GM23338 (cell line): ENCODE measurements at places on chromosomes 12 and 14.

DNA sequence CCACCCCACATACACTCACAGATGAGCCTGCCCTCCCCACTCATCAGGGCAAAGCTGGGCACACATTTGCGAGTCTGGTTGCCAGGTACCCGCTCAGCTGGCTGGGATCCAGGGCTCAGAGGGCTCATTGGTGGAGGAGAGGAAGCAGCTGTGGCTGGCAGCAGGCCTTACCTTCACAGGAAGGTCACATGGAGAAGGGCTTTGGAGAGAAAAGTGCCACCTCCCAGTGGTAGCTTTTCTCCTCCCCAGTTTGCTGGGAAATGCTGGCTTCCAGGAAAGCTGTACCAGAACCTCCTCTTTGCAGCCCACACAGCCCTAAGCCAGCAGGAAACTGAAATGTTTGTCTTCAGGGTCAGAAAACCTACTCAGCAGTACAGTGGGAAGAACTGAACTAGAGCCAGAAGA is 55.6 kb downstream of the LGMN start:
- no peak for DNase-seq

GRCh38 chr12:43028826-43029225 is 439.3 kb upstream of the PRICKLE1 start:
- no peak for DNase-seq

GRCh38 chr14:91032248-91032647 is 28.2 kb downstream of the RPS6KA5 start:
- DNase-seq = no peak

- no peak for DNase-seq
These were observed 122.6 kb upstream of the PLXNC1 start for GRCh38 chr12:94025756-94026155.

- DNase-seq = peak; percentile 44
These were observed 205.7 kb downstream of the ZFP36L1 start for GRCh38 chr14:68586896-68587751.

DNA sequence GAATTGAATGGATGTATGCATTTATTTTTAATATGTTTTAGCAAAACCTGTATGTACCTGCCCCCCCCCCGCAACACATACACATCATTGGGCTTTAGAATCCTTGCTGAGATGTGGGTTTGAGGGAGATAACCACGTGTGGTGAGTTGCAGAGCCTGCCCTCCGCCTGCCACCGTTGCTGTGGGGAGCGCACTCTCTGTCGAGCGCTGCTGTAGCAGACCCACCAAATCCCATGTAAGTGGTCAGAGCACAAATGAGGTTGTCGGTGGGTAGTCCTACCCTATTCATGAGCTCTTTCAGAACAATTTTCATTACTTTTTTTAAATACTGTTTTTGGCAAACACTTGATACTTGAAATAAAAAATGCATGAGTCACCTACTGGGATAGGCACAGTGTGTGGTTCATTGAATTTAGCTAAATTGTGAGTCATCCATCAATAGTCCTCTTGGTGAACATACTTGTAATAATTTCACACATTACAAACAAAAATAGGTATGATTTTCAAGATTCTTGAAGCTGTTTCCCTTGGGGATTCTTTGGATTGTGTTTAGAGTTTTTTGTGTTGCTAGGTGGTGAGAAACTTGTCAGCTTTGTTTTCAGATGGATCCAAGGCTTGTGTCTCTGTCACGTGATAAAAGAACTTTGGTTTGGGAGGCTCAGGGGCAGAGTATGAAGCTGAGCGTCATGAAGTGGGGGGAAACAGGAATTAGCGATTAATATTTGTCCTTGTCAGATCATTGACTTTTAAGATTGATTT is 107.6 kb downstream of the PTCSC3 start:
- DNase-seq = no peak

DNA sequence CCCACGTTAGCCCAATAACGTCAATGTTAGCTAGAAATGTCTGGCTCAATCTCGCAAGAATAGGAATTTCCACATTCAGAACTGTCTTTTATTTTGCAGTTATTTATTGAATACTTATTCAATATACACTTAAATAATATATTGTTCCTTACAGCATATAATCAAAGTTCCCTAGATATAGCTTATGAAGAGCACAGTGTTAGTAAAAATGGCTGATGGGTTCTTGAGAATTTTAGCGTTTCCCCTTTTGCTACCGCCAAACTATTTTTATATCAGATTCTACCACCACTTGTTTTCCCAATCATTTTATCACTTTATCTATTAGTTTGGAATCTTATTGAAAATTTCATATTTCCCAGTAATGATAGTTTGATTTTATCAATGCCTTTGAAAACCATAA is 12.7 kb downstream of the EPS8 start:
- no peak for DNase-seq

DNA sequence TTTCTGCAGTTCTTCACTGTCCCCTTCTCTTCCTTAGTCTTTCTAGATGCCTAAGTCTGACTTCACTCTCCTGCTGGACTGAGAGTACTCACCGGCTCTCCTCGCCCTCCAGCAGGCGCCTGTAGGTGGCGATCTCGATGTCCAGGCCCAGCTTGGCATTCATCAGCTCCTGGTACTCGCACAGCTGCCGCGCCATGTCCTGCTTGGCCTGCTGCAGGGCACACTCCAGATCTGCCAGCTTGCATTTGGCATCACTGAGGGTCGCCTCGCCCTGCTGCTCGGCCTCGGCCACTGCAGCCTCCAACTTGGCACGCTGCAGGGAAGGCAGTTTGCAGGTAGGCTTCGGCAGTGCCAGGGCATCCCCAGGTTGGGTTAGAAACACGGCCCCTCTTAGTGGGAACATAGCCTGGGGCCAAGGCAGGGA is 5.2 kb downstream of the KRT84 start:
- DNase-seq = peak; percentile 54

DNA sequence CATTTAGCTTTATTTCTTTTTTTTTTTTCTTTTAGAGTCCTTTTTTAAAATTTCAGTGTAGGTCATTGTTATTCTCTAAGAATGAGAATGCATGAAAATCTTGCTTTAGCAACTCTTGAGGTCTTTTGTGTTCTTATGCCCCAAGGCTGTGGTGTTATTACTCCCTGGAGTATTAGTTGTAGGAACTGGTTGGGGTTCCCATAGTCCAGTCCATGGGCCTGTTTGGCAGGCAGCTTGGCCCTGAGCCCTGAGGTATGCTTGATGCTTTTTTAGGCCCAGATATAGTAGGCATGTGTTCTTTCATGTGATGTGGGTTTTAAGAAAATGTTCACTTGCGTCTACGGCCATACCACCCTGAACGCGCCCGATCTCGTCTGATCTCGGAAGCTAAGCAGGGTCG is 1.6 kb downstream of the FAM234B start:
- no peak for DNase-seq

GRCh38 chr14:91947475-91948184 is at the start of gene FBLN5:
Gene FBLN5 (minus strand): TSS chr14:91947694. CDS start chr14:91947229, 465 bp downstream.
- peak; percentile 83 for DNase-seq

DNA sequence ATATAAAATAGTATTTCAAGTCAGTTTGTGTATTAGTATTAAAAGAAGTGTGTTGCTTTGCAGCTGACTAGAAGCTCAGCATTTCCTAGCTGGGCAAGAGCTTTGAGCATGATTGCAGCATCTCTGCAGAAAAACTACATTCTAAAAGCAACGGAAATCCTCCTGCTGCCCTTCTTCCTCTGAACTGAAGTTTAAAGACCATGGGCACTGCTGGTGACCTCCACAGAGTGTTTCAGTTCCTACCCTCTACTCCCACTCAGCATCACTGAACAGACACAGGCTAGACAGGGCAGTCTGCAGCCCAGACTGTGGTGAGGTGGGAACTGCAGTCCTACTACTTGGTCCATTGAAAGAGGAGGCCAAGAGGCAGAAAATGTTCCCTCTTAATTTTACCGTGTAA is 59.0 kb downstream of the FAR2 start:
- no peak for DNase-seq

DNA sequence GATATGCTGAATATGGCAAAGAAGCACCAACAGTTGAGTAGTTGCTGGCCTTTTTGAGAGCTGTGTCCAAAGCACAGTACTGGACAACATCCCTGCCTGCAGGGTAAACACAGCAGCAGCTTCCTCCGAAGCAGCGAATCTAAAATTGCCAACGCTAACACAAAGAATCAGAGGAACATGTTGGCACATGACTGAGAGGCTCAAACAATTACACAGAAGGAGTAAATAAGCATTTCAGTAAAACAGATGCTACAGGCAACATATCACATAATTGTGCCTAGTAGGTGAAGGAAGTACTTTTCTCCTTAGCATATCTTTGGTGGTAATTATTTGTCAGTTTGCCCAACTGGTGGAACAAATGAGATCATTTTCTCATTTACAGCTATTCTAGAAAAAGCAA is 52.1 kb downstream of the KICS2 start:
- DNase-seq = no peak

DNA sequence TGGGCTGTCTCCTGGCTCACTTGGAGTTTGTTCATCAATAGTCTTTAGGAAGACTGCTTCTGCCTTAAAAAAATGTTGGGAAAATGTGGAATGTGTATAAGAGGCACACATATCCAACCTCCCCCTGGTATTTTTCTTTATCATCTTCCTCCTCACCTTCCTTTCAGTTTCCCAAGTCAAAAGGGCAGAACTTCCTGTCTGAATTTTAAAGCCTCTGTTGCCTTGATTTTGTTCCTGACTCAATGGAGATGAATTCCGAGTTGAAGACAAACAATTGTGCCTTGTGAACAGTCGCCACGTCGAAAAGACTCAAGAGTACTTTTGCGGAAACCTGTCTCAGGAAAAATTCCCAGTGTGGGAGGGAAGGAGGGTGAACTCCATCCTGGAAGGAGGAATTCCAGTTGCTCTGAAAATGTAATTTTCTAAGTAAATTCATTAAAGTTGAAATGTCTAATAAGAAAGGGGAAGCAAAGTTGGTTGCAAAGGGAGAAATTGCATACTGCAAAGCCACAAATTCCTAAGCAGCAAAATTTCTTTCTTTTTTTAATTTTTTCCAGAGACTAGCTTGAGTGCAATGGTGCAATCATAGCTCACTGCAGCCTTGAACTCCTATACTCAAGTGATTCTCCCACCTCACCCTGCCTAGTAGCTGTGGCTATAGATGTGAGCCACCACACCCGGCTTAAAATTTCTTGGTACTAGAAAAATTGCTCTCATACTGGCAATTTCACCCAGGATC is 50.2 kb upstream of the ELK3 start:
- DNase-seq = no peak

DNA sequence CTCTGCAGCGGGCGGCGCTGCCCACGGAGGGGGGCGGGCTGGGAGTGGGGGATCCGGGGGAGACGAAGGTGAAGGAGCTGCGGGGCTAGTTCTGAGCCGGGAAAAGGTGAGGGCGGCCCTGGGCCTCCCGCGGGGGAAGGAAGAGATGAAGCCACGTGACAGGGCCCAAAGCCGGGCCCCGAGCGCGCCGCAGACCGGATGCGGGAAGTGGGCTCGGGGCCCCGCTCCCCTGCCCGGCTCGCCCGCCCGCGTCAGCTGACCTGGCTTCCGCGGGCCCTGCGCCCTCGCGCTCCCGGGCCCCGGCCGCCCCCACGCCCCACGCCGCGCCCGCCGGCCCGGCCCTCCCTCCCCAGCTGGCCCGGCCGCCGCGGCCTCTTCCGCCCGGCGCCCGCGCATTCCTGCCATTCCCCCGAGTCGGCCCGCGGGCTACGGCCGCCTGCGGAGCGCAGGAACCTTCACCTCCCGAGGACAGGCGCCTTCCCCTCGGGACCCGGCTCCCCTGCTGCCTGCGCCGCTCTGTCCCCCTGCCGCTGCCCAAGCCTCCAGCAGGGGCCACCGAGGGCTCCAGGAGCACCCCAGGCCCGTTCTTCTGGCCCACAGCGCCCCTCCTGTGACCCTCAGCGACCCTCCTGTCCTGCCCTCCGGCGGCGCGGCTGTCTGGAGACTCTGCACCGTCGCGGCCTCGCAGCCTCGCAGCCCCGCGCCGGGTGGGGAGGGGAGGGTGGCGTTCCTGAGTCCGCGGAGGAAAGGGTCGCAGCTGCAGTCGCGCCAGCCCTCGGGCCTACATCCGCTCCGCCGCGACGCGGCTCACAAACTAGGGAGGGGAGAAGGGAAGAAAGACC is 20.4 kb downstream of the NINJ2 start:
- peak; percentile 83 for DNase-seq

DNA sequence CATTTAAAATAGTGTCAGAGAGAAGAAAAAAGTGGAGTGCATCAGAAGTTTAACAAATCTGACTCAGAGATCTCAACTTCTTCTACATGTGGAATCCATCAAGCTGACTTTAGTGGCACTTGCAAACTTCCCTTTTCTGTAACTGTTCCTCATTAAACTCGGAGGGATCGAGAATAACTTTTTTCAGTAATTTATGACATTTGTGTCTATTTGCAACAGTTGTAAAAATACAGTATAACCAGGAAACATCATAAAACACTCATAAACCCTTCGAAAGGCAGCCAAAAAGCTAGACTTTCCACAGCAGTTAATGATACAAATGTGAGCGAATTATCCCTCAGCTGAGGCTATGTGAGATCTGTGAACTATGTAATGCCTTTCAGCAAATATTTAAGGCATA is 1936.8 kb upstream of the SEL1L start:
- DNase-seq = no peak

DNA sequence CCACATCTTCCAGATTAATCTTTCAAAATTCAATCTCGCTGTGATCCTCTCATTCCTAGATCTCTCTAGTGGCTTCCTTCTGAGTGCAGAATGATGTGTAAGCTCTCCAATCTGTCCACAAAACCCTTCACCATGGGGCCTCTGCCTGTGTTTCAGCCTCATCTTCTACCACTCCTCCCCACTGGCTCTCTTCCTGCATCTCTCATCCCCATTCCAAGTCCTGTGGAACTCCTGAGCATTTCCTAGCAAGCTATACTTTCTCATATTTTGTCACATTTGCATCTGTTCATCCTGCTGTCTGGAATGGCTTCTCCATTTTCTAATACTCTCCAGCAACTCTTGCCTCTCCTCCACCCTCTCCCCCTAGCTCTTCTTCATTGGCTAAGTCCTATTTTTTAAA is 242.0 kb upstream of the DAAM1 start:
- DNase-seq = no peak

DNA sequence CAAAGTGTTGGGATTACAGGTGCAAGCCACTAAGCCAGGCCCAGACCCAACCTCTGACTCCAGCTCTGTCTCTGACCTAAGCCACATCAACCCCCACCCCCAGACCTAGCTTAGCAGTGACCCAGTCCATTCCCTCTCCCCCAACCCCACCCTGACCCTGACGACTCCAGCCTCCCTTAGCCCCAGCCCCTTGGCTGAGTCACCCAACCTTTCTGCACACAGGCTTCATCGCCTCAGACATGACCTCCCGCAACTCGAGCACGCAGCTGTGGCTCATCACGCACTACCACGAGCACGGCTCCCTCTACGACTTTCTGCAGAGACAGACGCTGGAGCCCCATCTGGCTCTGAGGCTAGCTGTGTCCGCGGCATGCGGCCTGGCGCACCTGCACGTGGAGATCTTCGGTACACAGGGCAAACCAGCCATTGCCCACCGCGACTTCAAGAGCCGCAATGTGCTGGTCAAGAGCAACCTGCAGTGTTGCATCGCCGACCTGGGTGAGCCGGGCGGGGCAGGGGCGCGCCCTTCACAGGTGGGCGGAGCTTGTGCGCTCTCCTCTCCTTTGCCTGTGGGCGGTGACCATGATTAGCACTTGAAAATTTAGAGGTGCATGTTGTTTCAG is 7.8 kb downstream of the ACVRL1 start:
- DNase-seq = peak; percentile 62

GRCh38 chr12:55973599-55974307 is at the start of gene RAB5B:
Gene RAB5B (plus strand): TSS chr12:55974078. CDS start chr12:55986961, 12,883 bp downstream.
- DNase-seq = peak; percentile 100
